ENCODE measurements at places on chromosomes 1 and 21.

GRCh38 chr1:89555550-89555949 is 30.9 kb downstream of the LRRC8B start:
- no peak for DNase-seq

DNA sequence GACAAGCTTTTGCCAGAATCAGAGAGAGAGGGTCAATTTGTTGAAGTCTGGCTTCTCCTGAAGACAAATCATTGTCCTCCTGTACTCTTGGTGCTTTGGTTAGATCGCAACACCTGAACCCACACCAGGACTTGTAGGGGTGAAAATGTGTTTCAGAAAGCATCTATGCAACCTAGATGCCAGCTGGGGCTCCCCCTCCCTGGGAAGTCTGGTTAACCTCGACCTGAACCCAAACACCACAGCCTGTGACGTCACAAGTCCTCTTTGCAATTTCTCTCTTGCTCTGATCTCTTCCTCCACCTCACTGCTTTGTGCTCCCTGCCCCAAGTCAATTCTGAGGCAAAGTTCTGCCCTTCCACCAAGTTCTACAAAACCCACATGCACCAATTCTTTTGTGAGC is 42.8 kb upstream of the USP24 start:
- DNase-seq, result no peak

DNA sequence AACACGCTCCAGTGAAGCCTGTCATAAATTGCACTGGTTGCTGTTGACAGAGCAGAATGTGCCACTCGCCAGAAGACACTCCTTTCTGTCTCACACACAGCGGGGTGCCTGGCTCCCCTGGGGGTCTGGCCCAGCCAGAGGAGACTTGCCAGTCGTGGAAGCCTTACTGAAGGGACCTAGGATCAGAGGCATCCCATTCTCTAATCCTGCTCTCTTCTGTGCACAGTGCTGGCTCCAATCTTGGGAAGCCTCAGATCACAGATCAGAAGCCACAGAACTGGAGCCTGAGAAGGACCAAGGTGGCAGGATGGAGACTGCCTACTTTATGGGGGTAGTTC is 1.4 kb downstream of the SLC9A1 start:
- DNase-seq, result no peak

GRCh38 chr1:175373786-175374623 is 181.4 kb upstream of the KIAA0040 start:
- no peak for DNase-seq

GRCh38 chr1:110346690-110347089 is 7.5 kb downstream of the RBM15 start:
- DNase-seq, result no peak

GRCh38 chr1:65990161-65990560 is 197.5 kb downstream of the PDE4B start:
- no peak for DNase-seq

- DNase-seq, result no peak
Measured at GRCh38 chr21:44965251-44966022, 25.6 kb downstream of the SLX9 start.

- no peak for DNase-seq
Measured at GRCh38 chr21:38494251-38494642, 4.0 kb downstream of the ERG start.

GRCh38 chr1:10525208-10525607 is 50.5 kb downstream of the PEX14 start:
- no peak for DNase-seq

DNA sequence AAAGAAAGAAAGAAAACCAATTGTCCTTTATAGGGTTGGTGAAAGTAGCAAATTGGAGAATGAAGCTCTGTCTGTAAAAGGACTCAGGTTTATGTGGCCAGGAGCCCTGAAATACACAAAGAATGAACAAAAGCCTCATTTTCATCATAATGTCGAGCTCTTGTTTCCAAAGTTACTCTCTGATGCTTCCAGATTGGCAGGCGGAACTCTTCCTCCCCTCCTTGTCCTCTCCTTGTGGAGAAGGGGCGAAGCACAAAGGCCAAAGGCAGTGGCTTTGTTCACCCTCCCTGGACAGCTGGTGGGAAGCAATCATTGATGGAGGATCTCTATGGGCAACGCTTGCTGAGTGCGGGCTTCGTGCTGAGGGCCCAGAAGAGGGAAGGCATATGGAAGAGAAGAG is 5.6 kb downstream of the CA6 start:
- DNase-seq, result peak; percentile 8

DNA sequence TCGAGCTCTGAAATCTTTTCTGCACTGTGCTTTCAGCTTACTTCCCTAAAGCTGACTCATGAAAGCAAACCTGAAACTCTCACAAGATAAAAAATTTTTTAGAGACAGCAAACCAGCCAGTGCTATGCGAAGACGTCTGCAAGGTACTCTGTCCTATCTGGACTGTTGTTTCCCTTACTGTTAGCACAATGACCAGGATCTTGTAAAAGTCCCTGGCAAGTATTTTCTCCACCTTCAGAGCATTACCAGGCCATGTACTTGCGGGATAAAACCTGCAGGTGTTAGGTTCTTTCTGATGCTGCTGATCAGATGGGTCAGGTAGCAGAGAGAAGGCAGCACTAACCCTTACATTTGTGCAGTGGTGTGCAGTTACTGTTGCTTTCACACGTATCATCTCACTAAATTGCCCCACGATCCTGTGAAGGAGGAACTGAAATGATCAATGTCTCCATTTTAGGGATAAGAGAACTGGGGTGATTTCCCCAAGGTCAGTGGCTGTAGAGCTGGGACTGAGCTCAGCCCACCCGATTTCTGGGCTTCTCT is 56.6 kb downstream of the PLXNA2 start:
- no peak for DNase-seq

DNA sequence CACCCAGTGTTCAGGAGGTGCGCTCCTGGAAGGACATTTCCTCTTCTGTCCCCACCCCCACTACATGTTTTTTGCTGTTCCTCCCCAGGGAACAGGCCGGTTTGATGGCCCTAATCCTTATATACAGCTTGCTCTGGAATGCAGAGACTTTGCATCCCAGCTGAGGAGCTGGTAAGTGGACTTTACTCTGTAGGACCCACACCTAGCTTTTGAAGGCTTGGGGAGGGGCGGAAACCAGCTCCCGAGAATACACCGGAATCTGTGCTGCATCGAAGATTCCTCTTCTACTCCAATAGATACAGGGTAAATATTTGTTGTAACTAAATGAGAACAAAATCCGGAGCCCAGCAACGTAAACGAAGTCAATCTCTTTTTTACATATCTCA is 1.2 kb upstream of the CGN start:
- DNase-seq, result no peak

DNA sequence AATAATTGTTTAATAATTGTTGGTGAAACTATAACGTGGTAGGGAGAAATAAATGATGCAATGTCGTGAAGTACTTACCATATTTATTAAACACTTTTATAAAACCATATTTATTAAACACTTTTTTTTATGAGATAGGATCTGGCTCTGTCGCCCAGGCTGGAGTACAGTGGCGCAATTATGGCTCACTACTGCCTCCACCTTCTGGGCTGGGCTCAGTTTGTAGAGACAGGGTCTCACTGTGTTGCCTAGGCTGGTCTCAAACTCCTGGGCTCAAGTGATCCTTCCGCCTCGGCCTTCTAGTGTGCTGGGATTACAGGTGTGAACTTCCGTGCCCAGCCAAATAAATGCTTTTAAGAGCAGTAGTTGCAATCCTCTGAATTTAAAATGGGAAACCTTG is 76.0 kb upstream of the PGD start:
- no peak for DNase-seq

DNA sequence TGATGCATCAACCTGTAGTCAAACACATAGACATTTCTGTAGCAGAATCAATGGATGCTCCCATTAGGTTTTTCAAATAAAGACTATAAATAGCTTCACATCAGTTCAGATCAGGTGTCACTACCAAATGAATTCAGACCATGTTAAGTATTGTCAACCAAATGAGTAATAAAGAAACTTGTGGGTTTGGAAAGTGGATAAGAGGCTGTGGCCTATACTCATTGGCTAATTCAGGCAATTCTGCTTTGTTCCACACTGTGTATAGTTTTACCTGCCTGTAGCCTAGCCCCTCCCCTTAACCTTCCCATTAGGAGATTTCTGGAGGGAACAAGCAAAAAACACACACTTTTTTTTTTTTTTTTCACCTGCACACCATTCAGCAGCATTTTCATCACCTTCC is 321.2 kb downstream of the HLX start:
- no peak for DNase-seq

GRCh38 chr1:91940496-91940895 is 8.7 kb upstream of the BRDT start:
- DNase-seq, result no peak

GRCh38 chr1:194447636-194448035 is 1261.2 kb upstream of the B3GALT2 start:
- no peak for DNase-seq

DNA sequence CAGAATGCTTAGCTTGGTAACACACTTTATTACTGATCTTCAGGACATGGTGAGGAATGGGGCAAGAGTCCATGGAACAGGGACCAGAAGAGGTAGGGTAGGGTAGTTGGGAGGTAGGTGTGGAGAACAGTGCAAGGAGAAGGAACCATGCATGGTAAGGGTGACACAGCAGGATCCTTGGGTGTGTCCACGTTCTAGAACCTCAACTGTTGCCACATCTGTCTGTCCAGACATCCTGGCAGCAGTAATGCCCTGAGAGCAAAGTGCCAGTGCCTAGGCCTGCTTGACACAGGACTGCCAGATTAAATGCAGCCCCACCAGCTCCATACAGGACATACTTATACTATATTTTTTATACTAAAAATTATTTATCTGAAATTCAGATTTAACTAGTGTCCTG is 13.9 kb downstream of the DMAP1 start:
- no peak for DNase-seq

DNA sequence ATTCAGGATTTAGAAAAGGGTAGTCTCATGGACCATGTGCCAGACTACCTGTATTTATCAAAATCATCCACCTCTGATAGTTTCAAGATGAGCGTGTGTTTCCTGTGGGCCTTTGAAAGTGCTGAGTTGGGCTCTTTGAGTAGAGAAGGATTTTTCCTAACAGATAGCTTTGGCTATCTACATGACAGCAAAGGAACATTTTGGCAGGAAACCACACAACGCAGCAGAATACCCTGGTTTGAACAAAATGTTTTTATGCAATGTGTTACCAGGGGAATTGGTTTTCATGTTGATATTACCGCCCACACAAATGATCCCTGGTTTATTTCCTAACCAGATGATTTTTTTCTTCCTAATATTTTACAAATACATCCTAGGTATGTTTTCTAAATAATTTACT is 431.4 kb downstream of the NEGR1 start:
- DNase-seq, result no peak

GRCh38 chr1:216794586-216794985 is 71.4 kb upstream of the ESRRG start:
- DNase-seq, result no peak

- DNase-seq, result no peak
Measured at GRCh38 chr1:60458111-60458510, 384.5 kb upstream of the C1orf87 start.

DNA sequence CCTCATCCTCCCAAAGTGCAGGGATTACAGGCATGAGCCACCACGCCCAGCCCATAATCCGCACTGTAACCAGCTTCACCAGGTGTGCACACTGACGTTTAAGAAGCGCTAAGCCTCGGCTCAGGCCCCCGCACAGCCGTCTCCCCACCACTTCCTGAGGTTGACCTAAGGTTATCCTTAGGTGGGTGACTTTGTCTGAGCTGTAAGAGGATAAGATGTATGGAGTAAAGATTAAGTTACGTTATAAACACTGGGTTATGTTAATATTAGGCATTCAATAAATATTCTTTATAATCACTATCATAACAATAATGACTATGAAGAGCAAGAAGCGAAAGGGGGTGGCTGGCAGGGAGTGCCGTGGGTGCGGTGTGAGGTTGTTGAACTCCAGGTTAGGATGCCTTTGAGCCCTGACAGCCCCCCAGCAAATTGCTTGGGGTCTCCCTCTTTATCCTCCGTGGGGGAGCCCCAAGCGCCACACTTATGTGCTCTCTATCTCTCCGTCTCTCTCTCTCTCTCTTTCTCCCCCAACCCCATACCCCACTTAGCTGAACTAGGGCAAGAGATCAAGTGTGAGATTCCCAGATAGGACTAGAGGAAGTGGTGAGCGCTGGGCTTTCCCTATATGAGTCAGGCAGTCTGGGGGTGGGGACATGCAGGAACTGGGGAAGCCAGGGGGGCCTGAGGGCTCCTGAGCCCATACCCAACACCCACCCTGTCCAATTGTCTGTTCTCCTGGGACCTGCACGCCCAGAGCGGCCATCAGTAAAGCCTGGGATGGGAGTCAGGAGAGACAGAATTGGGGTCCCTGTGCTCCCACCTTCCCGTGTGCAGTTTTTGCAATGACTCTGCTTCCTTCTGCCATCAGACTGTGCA is 7.6 kb downstream of the EFHD2 start:
- peak; percentile 12 for DNase-seq

GRCh38 chr1:178010674-178011464 is 41.0 kb upstream of the SEC16B start:
- DNase-seq, result no peak

DNA sequence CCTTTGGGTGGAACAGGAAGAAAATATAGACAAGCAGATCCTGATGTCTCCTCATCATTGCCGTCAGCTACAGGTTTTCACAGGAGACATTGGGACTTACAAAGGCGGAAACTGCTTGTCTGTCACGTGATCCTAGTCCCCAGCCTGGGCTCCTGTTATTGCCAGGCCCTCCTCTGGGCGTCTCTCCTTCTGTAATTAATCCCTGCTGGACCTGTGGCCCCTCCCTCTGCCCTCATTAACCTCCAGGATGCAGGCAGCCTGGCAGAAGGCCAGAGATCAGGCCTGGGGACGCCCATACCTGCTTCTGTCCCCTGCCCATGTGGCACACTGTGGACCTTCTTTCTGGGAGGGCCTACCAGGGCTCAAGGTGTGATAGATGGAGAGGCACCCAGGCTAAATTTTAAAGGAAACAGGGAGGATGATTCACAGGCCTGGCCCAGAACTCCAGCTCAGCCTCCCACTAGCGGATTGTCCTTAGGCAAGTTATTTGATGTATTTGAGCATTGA is 2.4 kb downstream of the S100A5 start:
- no peak for DNase-seq

GRCh38 chr1:162722036-162722435 is 68.5 kb upstream of the HSD17B7 start:
- DNase-seq, result no peak

GRCh38 chr1:159843459-159843858 is 16.8 kb downstream of the SLAMF8 start:
- DNase-seq, result no peak

GRCh38 chr1:177392336-177392735 is 221.6 kb downstream of the BRINP2 start:
- no peak for DNase-seq

GRCh38 chr1:42484382-42484781 is 21.3 kb downstream of the CCDC30 start:
- DNase-seq, result no peak

GRCh38 chr1:184889166-184889565 is 85.1 kb downstream of the NIBAN1 start:
- DNase-seq, result no peak

DNA sequence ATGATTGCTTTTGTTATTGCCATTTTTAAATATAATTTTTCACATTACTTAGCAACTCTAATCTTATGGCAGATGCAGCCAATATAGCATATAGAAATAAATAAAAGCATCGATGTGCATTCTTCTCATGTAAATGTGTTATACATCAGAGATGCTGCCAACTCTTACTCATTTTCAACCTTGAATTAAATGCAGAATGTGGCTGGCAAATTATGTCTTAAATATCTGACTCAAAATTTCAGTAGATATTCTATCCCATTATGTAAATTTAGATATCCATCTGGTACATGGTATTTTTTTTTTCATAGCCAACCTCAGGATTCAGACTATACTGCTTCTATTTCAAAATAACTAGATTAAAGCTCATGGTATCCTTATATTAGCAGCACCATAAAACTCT is 916.7 kb upstream of the TMPRSS15 start:
- no peak for DNase-seq
